Thymus (tissue), 14 donors: ENCODE measurements at places on chromosomes 5 and 9.

DNA sequence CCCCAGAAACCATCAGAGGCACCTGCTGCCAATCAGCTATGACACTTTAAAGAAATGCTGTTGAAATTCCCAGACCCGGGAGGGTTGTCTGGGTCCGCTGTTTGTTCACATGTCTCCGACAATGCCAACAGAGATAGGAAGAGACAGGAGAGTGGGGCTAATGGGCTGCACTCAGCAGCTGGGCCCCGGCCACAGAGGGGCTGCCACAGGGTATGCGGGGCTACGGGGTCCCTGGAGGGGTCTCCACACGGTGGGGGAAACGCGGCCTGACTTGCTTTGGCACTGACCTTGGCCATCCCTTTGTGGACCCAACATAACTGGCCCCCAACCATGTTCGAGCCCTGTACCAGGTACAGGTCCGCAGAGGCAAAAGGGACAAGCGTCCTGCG lies 121.0 kb upstream of the PPP1R26 start:
- no peak for DNase-seq
- H3K27ac ChIP-seq, result no peak overlapping the region
- H3K4me3 ChIP-seq, result no peak overlapping the region

- no peaks in the 10 kb centered on the region for H3K27me3 ChIP-seq
- no peak for DNase-seq
- H3K4me1 ChIP-seq, result no peaks in the 10 kb centered on the region
- no peak overlapping the region for H3K4me3 ChIP-seq
Observed at GRCh38 chr9:38186404-38187115, 117.5 kb upstream of the SHB start.

DNA sequence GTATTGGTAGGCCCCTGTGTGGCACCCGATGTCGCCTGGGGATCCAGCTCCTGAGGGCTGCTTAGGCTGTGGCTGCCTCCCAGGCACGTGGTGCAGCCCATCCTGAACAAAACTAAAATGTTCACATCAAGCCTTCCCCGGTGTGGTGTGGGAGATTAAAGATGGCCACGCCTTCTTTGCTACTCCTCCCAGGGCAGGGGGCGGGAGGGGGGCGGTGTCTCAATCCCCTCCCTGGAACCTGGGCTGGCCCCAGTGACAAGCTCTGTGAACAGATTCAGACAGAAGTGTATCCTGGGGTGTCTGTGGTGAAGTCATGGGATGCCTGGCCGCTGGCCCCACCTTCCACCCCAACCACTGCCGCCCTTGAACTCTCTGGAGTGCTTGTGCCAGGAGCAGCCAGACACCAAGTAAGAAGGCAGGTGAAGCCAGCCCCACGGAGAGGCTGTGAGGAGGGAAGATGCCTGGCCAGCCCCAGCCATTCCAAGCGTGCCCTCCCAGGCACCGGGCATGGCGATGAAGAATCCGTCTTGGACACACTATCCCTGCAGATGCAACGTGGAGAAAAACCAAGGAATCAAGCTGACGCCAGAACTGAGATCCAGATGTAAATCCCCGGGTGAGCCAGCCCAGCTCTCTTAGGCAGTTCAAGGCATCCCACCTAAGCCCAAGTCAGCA lies 75.8 kb downstream of the AK8 start:
- peaks cover 26% of the 10 kb centered on the region for H3K4me1 ChIP-seq
- no peak overlapping the region for H3K4me3 ChIP-seq
- H3K27me3 ChIP-seq, result no peaks in the 10 kb centered on the region
- H3K27ac ChIP-seq, result no peak overlapping the region
- no peak for DNase-seq

GRCh38 chr5:156327296-156327695 lies 332 bp downstream of the SGCD start:
- H3K4me1 ChIP-seq, result no peaks in the 10 kb centered on the region
- H3K4me3 ChIP-seq, result peak overlapping the region; percentile 4
- DNase-seq, result no peak
- no peaks in the 10 kb centered on the region for H3K27me3 ChIP-seq

- no peak overlapping the region for H3K4me3 ChIP-seq
- H3K27ac ChIP-seq, result no peak overlapping the region
- H3K36me3 ChIP-seq, result peaks cover 39% of the 10 kb centered on the region
- no peaks in the 10 kb centered on the region for H3K27me3 ChIP-seq
Observed at GRCh38 chr9:133334161-133334560, 1.8 kb downstream of the SURF6 start.

GRCh38 chr9:87071473-87071872 lies 124.2 kb upstream of the GAS1 start:
- H3K4me3 ChIP-seq, result no peak overlapping the region
- no peak overlapping the region for H3K27ac ChIP-seq
- no peaks in the 10 kb centered on the region for H3K36me3 ChIP-seq

GRCh38 chr9:128204858-128205257 lies 1.7 kb downstream of the DNM1 start:
- DNase-seq, result no peak
- H3K4me3 ChIP-seq, result no peak overlapping the region
- peaks cover 5% of the 10 kb centered on the region for H3K4me1 ChIP-seq
- H3K27me3 ChIP-seq, result peaks cover 41% of the 10 kb centered on the region
- no peak overlapping the region for H3K27ac ChIP-seq

DNA sequence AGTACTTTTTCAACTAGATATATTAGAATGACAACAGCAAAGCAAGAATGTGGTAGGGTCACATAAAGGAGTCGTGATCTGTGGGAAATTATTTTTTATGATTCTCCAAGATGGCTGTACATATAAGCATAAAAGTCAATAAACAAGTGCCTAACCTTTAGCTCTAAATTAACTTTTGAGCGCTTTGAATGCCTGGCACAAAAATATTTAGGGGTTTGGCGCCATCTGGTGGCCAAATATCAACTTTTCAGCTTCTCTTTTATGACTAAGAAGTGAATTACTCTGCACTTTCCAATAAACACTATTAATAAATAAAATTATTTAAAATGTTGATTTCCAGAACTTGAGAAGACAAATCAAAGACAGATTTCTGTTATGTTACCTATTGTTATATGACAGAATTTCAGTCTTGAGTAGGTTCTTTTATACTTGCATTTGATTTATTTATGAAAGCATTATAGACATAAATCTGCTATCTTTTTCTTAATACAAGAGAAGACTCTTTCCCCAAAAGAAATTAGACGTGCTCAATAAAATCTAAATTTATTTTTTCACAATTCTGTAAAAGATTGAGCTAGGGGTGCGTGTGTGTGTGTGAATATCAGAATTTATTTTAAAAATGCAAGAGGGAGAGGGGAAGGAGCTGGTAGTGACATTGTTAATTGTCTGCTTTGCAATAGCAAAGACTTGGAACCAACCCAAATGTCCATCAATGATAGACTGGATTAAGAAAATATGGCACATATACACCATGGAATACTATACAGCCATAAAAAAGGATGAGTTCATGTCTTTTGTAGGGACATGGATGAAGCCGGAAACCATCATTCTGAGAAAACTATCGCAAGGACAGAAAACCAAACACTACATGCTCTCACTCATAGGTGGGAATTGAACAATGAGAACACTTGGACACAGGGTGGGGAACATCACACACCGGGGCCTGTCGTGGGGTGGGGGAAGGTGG lies 36.7 kb upstream of the ARRDC3 start:
- H3K27me3 ChIP-seq, result no peaks in the 10 kb centered on the region
- no peak overlapping the region for H3K4me3 ChIP-seq
- H3K36me3 ChIP-seq, result no peaks in the 10 kb centered on the region
- DNase-seq, result peak; percentile 64
- no peaks in the 10 kb centered on the region for H3K4me1 ChIP-seq
- no peak overlapping the region for H3K27ac ChIP-seq

- H3K27ac ChIP-seq, result no peak overlapping the region
- no peaks in the 10 kb centered on the region for H3K27me3 ChIP-seq
- no peak for DNase-seq
Observed at GRCh38 chr5:81241961-81242648, 9.0 kb downstream of the CKMT2 start.

DNA sequence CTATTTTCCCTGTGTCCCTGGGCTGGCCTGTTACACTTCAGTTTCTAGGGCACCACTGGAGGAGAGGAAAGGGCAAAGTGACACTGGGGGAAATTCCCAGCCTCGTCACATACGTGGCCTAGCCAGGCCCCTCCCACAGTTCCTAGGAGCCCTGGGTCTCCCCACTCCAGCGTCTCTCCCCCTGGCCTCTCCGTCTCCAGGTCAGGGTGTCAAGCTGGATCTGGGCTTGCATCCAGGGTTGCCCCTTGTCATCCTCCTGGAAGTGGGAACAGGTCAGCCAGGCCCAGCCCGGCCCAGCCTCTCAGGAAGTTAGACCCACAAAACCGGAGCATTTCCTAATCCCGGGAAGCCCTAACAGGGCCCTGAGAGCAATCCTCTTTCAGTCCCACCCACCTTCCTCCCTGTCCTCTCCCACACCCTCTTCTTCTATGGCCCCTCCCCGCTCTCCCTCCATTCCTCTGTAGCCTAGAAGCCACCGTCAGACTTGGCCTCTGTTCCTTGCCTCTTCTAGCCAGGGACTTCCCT lies 4.7 kb upstream of the TNIP1 start:
- H3K4me3 ChIP-seq, result no peak overlapping the region
- H3K4me1 ChIP-seq, result peaks cover 40% of the 10 kb centered on the region
- no peak overlapping the region for H3K27ac ChIP-seq
- no peaks in the 10 kb centered on the region for H3K36me3 ChIP-seq
- DNase-seq, result no peak

GRCh38 chr9:120583958-120584369 lies 4.0 kb upstream of the CDK5RAP2 start:
- peaks cover 8% of the 10 kb centered on the region for H3K4me1 ChIP-seq
- DNase-seq, result no peak
- no peak overlapping the region for H3K27ac ChIP-seq
- H3K4me3 ChIP-seq, result no peak overlapping the region

DNA sequence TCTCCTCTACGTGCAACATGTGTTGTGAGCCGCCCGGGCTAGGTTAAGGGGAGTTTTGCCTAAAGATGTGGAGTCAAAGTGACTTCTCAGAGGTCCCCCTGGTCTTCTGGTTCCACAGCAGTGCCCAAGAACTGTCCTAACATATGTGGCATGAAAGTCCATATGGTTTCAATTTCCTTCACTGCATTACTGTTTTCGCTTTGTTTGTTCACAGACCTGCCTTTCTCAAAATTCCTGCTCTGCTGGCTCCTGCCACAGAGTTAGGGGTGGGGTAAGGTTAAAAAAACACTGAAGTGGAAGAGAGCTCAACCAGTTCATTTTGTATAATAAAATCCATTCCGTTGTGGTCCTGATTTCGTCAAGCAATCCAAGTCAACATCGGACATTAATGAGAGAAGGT lies 289.4 kb downstream of the DMAC1 start:
- DNase-seq, result no peak
- H3K36me3 ChIP-seq, result no peaks in the 10 kb centered on the region
- H3K4me3 ChIP-seq, result no peak overlapping the region
- H3K27ac ChIP-seq, result no peak overlapping the region
- no peaks in the 10 kb centered on the region for H3K4me1 ChIP-seq
- H3K27me3 ChIP-seq, result no peaks in the 10 kb centered on the region

DNA sequence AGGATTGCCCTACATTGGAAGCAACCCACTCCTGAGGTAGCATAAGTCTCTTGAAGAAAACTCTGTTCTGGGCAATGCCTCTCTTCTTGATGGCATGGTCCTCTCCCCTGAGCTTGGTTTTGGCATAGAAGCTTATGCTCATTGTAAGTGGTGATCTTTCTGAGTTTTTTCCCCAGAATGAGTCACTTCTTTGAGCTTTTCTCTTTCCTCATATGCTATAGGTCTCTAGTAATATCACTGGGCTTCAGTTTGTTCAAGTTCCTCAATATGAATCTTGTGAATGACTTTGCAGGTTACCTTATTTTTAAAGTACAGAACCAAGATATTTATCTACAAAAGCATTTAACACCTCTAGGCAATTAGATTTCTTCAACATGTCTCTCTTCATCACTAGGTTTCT lies 76.5 kb upstream of the ATG10 start:
- H3K36me3 ChIP-seq, result no peaks in the 10 kb centered on the region
- no peak overlapping the region for H3K27ac ChIP-seq
- no peaks in the 10 kb centered on the region for H3K27me3 ChIP-seq
- H3K4me1 ChIP-seq, result no peaks in the 10 kb centered on the region

DNA sequence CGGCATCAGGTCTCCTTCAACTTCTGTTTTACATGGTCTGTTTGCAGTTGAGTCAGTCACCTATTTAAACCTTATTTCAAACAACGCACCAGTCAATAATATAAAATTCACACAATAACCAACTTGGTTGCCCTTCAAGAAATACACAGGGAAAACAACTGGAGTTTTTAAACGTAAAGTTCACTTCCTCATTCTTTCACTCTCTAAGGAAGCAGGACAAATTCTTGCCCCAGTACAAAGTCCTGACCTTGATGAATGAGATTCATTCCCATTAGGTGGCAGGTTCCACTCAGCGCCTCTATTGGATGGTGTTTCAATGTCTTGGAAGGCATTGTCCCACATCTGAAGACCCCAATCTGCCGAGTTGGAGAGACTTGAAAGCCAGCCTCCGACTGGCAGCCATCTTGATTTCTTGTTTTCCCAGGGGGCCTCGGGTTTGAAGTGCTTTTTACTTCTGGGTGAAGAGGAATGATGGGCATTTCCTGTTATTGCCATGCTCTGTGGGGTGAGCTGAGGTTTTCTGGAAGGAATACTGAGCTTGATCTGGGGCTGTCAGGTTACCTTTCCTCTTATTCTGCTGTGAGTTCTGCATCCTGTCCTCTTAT lies 105.0 kb downstream of the ACER2 start:
- peaks cover 4% of the 10 kb centered on the region for H3K4me1 ChIP-seq
- no peaks in the 10 kb centered on the region for H3K27me3 ChIP-seq
- no peak overlapping the region for H3K4me3 ChIP-seq
- no peak for DNase-seq
- H3K27ac ChIP-seq, result no peak overlapping the region
- H3K36me3 ChIP-seq, result no peaks in the 10 kb centered on the region

DNA sequence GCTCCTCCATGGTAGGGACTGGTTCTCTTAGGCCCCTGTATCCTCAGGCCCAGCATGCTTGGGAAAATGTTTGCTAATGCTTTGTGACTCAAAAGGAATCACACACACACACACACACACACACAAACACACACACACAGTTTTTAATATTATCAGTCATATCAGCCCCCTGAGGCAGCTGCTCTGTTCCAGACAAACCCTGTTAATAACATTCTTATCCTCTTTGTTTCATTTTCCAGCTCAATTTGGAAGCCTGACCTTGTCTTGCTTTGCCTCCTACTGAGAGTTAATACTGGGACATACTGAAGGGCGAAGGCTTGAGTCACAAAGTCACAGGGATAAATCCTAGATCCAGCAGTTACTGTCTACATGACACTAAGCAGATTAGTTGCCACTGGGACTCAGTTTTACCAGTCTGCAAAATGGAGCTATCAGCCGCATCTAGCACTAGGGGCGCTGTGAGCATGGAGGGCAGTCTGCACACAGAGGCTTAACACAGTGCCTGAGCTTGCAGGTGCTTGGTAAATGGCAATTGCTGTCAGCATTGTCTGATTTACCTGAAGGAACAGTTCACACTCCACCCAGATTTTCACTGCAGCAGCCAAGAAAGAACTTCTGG lies 37.1 kb upstream of the KCNMB1 start:
- no peak for DNase-seq
- H3K27ac ChIP-seq, result no peak overlapping the region
- H3K4me3 ChIP-seq, result no peak overlapping the region
- H3K27me3 ChIP-seq, result no peaks in the 10 kb centered on the region
- H3K36me3 ChIP-seq, result no peaks in the 10 kb centered on the region
